ENCODE measurements at places on chromosomes 16 and 17. TPM values are rescaled to one million over a fixed set of nuclear protein-coding genes. Genes with fewer than 3 reads are reported as not detected.

DNA sequence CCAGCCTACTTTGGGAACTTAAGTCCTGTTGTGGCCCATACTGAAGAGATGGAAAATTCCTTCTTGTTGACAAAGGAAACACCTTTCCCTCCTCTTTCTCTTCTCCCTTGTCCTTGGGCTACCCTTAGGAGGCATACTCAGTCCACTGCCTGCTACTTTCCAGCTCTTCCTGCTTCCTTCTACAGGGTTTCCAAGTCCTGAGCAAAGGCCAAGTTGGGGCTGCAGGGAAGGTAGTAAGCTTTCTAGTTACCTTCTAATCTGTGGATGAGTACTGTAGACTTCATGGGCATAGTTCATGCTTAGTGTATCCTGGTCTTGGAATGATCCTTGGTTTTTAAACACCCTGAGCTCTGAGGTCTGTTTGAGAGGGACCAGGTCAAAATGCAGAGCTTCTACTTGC is 299.2 kb upstream of the MAF start:
- H3K36me3 ChIP-seq, result no peaks in the 10 kb centered on the region
- no peak overlapping the region for H3K27ac ChIP-seq
- no peak overlapping the region for H3K4me3 ChIP-seq
- no peaks in the 10 kb centered on the region for H3K4me1 ChIP-seq
- no peaks in the 10 kb centered on the region for H3K27me3 ChIP-seq
- DNase-seq, result no peak

- no peaks in the 10 kb centered on the region for H3K36me3 ChIP-seq
- no peak overlapping the region for H3K4me3 ChIP-seq
These were observed 81.4 kb downstream of the GRIN2A start for GRCh38 chr16:10100829-10101228.

GRCh38 chr17:77209330-77209748 is 68.6 kb downstream of the SEC14L1 start:
- H3K36me3 ChIP-seq, result peaks cover 97% of the 10 kb centered on the region
- no peak for DNase-seq
- no peaks in the 10 kb centered on the region for H3K27me3 ChIP-seq
- H3K4me1 ChIP-seq, result peaks cover 54% of the 10 kb centered on the region
- no peak overlapping the region for H3K4me3 ChIP-seq
- no peak overlapping the region for H3K27ac ChIP-seq

GRCh38 chr16:85227084-85227945 is 115.0 kb upstream of the CIBAR2 start:
- H3K27ac ChIP-seq, result peak overlapping the region; percentile 9
- H3K4me1 ChIP-seq, result peaks cover 11% of the 10 kb centered on the region
- no peaks in the 10 kb centered on the region for H3K36me3 ChIP-seq
- H3K4me3 ChIP-seq, result no peak overlapping the region

- H3K36me3 ChIP-seq, result no peaks in the 10 kb centered on the region
- no peak overlapping the region for H3K27ac ChIP-seq
- no peak for DNase-seq
- no peaks in the 10 kb centered on the region for H3K4me1 ChIP-seq
- no peaks in the 10 kb centered on the region for H3K27me3 ChIP-seq
- H3K4me3 ChIP-seq, result no peak overlapping the region
These were observed 52.7 kb downstream of the CDRT4 start for GRCh38 chr17:15414532-15415306.

DNA sequence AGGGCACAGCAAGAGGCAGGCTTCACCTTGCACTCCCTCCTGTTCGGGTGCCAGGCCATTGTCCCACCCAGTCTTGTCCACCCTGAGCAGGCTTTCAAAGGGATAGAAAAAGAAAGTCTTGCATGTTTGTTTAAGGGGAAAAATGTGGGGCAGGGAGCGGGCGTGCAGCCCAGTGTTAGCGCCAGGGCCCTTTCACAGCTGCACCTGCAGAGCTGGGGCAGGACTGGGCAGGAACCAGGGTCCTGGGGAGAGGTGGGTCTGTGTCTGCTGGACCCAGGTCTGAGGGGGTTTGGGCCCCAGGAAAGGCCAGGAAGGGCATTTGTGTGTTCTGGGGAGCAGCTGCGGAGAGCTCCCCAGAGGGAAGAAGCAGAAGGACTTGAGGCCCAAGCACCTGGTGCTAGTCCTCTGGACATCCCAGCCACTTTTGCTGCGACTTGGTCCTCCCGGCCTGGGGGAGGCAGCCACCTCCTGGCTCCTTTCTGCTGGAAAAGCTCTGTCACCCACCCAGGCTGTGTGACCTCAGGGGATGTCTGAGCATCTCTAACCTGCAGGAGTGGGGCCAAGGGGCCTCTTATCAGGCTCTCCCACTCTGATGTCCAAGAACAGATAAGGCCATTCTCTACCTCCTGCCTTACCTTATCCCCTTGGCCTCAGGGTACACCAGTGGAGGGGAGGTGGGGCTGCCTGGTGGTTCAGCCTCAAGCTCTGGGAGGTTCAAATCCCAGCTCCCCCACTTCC is 44.7 kb downstream of the PSME3IP1 start:
- peaks cover 37% of the 10 kb centered on the region for H3K4me1 ChIP-seq
- H3K27me3 ChIP-seq, result no peaks in the 10 kb centered on the region
- no peaks in the 10 kb centered on the region for H3K36me3 ChIP-seq

KRTAP2-1 gene
- not detected for total RNA-seq

PPP1R27 gene
- not detected for total RNA-seq

CHD3 gene
- total RNA-seq, result 103 TPM
